ENCODE measurements at places on chromosomes 11 and 22.

GRCh38 chr11:68673306-68673945, 10.9 kb upstream of the GAL start:
- no peak for DNase-seq

DNA sequence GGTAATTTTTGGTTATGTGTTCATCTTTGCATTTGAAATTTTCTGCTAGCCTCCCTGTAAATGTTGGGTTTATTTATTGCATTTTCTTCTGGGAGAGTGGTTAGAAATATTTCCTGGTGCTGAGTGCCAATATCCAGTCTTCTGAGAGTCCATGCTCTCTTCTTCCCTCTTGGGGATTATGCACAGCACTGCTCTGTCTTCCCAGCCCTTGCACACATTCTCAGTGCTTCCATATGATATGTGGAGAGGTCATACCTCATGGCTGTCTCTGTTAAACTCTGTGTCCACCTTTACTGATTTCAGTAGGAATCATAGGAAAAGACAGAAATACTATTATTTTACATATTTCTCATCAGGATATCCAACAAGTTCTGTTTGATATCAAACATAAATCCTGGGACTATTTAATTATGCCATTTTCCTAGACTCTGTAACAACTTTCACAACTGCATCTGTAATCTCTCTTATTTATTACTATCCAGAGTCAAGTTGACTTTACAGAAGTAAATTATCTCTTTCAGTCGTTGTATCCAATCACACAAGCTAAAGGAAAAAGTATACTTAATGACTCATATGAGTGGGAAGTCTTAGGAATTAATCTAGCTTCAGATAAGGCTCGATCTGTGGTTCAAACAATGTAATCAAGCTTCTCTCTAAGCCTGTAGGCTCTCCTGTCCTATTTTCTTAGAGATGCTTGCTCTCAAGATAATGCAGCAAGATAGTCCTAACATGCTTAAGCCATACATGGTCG, 2.7 kb upstream of the NXPE1 start:
- no peak for DNase-seq

DNA sequence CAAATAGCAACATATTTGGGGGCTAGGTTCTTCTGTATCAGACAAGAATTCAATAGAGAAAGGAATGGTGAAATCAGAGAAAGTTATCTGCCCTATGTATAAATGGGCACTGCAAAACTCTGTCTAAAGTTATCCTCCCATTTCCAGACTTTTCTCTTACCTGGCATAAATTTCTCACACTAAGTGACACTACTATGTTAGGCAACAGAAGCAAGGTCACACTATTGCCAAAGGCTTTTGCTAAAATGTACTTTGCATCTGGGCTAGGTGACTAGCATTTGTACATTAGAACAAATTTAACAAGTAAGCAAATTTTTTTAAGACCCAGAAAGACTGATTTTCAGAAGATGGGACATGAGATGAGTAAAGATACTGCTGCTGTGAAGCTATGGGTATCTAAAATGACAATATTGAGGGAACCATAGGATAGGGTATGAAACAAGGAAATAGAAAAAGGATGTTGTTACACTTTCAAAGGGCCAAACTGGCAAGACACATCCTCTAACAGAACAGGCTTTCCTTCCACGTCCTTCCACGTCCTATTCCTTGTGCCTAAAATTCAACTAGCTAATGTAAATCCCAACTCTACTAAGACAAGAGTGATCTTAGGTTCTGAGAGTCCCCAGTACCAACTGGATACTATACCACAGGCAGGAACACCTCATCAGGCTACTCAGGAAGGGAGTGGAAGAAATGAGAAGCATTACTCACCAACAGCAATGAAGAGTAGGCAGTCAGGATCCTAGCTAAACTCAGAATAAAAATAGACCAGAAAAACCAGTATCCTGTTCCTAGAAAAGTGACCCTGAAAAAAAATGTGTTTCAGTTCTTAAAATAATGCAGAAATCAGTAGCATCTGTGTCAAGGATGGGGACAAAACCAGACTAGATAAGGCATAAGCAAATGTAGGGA, 22.6 kb downstream of the GDPD4 start:
- no peak for DNase-seq

- no peak for DNase-seq
Measured at GRCh38 chr11:61885166-61885778, 6.1 kb downstream of the FADS3 start.

DNA sequence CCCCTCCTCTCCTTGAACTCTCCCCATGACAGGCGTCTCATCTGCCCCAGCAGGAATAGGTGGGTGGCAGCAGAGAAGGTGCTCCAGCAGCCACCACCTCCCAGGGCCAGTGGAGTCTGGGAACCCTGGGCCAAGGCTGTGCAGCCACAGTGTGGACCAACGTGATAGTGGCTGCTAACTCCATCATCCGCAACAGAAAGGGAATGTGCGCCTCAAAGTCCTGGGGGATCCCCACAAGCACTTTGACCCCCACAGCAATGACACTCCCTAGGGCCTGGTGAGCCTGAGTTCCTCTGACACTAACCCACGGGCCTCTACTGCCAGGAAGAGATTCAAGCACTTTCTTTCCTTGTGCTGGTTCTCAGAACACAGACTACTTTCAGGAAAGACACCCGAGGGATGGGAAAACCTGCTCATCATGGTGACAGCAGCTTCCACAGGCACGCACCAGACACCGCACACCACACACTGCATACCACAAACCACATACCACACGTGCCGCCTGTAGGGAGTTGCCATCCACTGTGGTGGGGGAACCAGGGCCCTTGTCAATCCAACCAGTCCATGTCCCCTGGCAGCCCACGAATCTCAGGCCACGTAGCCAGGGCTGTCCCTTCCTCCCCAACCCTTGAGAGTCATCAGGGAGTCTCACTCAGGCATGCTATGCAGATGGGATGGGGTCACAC, 3.4 kb upstream of the SLC25A1 start:
- no peak for DNase-seq

DNA sequence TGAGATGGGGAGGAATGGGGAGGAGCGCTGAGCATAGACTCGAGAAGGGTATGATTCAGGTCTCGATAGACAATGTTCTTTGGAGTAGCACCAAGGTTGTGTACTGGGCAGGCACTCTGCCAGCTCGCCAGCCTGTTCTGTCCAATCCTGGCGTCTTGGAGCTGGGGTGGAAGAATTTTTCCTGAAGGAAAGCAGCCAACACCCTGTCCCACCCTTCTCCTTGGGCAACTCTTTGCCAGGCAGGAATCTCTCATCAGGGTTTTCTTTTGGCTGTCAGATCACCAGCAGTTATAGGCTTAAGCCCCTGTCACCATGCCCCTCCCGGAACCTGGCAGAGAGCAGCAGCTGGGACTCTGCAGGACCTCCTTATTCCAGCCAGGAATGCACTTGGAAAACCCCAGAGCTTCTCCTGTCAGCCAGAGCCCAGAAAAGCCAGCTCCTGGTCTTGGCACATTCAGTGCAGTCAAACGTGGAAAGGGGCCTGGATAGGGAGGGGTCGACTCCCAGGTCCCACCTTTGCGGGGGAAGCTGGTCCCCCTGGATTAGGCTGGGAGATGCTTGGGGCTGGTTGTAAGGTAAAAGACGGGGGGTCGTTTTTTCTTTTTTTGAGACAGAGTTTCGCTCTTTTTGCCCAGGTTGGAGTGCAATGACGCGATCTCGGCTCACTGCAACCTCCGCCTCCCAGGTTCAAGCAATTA, 14.4 kb upstream of the SPTBN2 start:
- no peak for DNase-seq

Data from neural crest cell (in vitro differentiated cells).